ENCODE measurements at places on chromosomes 6 and 20.

DNA sequence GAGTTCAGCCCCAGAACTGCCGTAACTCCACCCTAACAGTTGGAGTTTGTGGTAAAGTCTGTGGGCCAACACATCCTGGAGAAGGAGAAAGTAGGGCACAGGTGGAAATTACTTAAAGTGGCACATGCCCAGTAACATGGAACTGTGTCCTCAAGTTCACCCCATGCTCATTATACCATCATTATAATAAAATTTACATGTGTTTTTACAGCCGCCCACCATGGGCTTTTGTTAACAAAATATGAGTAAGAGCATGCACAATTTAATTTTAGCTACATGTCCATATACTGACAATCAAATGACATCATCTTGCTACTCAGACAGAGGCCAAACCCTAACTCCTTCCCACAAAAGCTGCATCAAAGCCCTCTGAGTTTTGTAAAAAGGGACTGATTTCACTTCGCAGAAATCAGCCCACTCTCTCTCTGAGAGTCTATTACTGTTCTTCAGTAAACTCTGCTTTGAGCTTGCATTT is 17.3 kb upstream of the ELOVL4 start:
- DNase-seq: no peak

DNA sequence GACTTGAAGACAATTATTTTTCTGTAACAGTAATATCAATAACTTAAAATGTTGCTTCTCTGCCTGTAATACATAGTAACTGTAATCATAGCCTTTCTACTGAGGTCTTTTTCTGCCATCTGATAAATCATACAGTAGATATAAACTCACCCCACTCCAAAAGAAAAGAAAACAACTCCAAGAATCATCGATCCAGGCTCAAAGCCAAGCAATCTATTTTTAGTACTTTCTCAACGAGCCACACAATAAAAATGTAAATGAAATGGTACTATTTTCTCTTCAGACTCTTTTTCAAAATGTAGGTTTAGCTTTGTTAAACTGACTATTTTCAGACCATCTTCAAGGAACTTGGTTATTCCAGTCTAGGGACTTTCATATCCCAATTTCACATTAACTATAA is 493.3 kb downstream of the ADGRB3 start:
- DNase-seq: no peak

DNA sequence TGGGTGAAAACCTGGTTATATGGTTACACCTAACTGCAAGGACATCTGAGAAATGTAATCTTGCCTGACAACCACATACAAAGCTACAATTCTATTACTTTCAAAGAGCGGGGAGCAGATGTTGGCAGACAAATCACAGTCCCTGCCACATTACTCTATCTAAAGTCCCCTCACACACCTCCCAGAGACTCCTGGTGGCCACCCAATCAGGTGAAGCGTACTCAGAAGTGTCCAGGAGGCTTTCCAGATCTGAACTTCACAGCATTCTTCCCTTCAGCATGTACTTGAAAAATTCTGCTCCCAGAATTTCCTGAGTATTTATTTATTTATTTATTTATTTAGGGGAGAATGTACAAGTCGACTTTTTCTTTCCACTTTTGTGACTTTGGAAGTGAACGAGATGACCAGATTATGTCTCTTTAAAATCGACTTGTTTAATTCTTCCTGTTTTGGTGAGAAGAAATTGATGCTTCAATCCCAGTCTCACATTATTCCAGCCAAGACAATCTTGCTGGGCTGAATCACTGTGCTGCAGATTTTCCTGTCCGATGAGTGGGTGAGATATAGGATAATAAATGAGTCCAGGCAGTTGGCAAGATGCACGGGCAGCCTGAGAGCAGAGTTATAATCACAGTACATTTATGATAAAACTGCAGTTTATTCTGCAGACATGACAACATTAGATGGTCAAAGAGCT is 46.9 kb upstream of the POPDC3 start:
- no peak for DNase-seq

DNA sequence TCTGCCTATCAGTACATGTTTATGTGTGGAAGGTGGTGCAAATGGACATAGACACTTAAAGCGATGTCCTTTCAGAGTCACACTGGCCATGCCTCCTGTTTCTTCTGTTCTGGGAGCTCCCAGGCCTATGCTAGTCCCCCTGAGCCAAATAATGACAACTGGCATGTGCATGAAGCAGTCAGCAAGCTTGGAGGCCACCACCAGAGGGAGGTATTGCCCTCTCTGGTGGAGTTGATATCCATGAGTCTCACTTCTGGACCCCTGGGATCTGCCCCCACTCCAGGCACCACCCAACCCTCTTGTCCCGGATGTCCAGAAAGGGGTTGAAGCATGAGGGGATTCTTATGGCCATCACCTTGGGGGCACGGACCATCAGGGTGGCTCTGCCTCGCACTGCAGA is 172.2 kb downstream of the AIG1 start:
- peak; percentile 1 for DNase-seq

DNA sequence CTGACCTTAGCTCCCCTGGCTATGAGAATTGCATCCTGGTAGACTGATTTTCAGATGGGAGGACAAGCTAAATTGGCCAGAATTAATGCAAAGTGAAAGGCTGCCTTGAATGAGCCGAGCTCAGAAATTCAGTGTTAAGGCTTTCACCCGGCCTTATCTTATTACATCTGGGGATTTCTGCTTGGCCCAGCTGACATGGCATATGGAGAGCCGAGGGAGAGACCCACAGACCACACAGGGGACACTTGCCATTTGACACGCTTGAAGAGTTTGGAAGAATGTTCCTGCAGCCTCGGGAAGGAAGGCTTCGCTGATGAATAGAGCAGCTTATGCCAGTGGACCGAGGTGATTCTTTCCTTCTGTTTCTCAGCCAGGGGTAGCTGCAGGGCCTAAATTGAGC is 9.0 kb downstream of the MOCS3 start:
- peak; percentile 42 for DNase-seq

DNA sequence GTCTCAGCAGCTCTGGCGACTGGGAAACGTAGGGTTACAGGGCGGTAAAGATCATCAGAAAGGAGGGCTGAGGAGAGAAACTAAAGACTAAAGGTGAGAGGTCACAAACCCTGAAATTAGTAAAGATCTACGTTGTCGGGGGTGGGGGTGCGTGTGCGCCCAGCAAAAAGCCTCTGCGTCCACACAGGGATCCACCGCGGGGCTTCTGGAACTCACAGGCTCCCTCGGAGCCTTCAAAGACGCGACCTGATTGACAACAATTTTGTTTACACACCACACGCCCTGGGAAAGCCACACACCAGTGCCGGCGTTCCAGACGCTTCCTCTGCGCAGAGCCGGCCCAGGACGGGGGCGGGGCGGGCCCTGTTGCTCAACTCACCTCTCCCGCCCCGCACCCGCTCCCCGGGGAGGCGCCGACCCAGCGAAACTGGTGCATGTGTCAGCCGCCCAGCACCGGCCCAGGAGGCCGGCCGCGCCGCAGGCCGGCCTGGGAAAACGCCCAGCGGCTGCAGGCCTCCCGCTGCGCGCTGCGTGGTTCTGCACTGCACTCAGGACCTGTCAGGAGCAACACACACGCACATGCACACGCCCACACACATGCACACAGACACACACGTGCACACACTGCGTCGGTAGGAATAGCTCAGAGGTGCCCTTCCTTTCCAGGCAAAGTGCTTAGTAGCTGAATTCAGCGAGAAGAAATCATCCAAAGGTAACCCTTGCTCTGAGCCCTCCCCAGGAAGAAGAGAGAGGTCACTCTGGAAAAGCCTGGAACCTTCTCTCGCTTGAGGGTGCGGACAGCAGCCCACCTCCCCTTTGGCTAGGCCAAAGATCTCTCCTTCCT is 57.2 kb upstream of the ARID1B start:
- no peak for DNase-seq

DNA sequence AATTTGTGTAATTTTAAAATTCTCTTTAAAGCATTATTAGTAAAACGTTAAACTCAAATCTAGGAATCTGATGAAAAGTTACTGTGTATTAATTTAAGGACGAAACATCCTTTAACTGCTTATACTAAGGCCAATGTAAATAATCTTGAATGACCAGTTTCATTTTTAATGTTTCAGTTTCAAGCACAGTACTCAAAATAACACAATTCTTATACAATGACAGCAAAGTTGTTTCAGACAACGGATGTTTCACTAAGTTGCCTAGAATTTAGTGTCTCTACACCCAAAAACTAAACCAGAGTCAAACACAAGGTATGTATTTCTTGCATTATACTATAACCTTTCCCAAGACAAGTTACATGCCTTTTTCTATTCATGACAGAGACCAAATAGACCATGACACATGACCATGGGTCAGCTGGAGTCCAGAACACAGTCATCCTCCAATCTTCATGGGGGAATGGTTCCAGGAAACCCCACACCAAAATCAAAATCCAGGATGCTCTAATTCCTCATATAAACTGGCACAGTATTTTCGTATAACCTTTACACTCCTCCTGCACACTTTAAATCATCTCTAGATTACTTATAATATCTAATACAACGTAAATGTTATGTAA is 7.7 kb downstream of the PHIP start:
- DNase-seq: no peak

GRCh38 chr20:48191200-48191599 is 405.9 kb upstream of the SULF2 start:
- no peak for DNase-seq

DNA sequence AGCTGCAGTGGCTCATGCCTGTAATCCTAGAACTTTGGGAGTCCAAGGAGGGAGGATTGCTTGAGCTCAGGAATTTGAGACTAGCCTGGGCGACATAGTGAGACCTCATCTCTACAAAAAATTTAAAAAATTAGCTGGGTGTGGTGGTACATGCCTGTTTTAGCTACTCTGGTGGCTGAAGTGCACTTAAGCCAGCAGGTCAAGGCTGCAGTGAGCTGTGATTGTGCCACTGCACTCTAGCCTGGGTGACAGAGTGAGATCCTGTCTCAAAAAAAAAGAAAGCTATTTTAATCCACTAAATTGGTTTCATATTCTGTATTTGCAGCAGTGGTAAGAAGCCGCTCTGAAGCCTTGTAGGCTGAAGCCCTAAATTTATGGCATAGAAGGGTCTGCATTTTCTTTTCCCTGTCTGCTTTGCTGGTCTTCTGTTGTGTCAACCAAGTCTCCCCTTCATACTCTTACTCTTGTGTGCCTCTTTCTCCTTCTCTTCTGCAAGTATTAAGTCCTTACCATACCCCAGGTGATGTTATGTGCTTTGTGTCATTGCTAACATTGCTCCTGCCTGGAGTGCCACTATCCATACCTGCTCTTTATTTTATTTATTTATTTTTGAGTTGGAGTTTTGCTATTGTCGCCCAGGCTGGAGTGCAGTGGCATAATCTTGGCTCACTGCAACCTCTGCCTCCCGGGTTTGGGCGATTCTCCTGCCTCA is 70.9 kb downstream of the MYO6 start:
- DNase-seq: no peak

DNA sequence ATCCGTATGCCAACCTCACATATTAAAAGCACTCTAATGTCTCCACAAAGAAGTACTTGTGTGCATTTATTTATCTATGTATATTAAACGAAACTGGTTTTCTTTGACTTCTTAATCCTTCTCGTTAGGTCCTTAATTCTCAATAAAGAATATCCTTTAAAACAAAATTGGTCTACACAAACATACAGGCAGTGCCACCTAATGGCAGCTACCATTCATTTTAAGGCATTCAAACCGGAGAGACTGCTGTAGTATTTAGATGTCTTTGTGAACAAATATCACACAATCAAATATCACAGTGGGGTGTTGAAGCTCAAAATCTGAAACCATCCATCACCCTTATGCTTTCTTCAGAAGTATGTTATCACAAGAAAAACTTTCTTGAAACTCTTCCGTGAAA is 96.6 kb upstream of the IRAK1BP1 start:
- no peak for DNase-seq

GRCh38 chr6:169409742-169410312 is 156.2 kb upstream of the THBS2 start:
- DNase-seq: no peak

DNA sequence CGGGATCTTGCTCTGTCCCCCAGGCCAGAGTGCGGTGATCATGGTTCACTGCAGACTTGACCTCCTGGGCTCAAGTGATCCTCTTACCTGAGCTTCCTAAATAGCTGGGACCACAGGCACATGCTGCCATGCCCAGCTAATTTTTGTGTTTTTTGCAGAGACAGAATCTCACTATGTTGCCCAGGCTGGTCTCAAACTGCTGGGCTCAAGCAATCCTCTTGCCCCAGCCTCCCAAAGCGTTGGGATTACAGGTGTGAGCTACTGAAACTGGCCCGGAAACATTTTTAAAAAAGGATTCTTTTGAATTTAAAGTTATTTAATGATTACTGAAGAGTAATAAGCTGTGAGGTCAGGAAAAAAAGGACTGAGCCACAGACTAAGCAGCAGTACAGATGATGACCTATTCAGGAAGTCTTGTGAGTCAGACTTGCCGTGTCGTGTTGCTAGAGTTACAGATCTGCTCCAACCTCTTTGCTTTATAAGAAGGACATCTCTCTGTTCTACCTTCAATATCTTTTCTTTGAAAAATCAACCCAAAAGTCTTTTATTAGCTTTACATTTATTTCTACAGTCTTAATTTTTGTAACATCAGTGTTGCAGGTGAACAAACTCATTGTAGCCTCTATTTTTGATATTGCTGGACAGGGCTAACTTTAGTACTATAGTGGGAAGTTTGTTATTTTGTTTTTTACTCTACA is 108.7 kb downstream of the NCOA3 start:
- DNase-seq: no peak

DNA sequence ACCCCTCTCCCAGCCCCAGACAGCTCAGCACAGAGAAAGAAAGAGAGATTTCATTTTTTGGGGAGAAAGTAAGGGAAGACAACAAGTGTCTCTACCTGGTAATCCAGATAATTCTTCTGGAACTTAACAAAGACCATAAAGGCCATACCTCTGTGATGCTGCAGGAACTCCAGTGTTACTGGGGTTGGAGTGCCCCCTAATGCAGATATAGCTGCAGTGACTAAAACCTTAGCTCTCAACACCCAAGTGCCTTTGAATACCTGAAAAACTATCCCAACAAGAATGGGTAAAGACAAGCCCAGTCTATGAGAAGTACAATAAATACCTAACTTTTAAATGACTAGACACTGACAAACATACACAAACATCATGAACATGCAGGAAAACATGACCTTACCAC is 365.3 kb upstream of the PTCHD4 start:
- DNase-seq: no peak

DNA sequence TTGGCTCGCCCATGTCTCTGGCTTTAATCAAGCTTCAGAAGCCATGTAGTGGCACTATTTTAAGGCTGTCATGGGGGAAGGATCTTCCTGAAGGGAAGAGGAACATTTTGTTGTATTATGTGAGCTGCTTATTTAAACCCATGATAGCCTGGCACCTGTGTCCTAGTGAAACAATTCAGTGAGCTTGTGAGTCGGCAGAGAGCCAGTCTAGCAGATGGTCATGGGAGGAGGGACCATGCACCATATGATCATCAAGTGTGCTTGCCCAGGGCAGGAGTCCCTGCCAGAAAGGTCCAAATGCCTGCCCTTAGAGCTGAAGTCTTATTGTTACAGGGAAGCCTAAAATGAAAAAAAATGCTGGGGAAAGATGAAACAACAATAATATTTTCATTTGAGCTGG is 132.9 kb downstream of the PRDM13 start:
- peak; percentile 37 for DNase-seq

GRCh38 chr6:27624694-27625262 is 151.9 kb upstream of the ZNF184 start:
- no peak for DNase-seq

GRCh38 chr6:73694711-73695411 is 1.1 kb upstream of the CD109 start:
- no peak for DNase-seq

Data from NCI-H2171 (cell line).